Gastrocnemius medialis (tissue), 4 donors: ENCODE measurements at places on chromosomes 12 and 14. TPM values are rescaled to one million over a fixed set of nuclear protein-coding genes. Genes with fewer than 3 reads are reported as not detected.

Gene DNAH10
- total RNA-seq, result 0.18 TPM

Gene LRP1
- total RNA-seq, result 53.5 TPM

Gene DCN
- 674 TPM for total RNA-seq

DNA sequence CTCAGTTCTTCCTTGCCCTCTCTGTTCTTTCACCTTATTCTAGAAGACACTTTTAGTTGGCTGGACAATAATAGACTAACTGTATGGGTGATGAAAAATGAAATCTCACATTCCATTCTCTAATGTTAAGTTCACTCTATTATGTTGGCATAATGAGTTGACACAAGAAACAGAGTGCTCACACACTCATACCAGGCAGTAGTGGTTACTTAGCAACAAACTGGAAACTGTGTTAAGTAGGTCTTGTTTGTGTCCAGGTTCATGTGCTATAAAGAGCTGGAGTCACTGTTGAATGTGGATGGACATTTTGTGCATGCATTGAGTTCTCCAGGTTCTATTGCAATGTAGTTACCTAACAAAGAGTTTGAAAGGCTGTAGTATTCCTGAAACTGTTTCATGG lies 16.9 kb upstream of the PPP4R4 start:
- no peak for DNase-seq

DNA sequence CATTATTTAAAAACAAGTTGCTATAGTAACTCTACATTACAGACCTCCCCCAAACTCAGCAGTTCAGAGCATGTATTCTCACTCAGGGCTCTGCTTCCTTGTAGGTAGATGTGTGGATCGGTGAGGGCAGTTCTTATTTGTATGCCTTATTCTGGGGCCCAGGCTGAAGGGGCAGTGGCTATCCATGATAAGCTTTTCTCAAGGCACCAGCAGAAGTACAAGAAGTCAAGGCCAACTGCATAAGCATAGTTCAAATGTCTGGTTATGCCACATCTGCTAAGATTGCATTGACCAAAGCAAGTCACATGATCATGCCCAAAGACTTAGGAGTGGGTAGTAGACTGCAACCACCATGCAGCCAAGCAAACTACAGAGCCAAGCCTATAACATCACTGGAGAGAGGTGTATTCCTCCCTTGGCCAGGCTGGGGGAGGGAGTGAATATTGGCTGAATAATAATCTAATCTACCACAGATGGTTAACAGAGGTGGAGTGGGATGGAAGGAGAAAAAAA lies 4.6 kb downstream of the PSEN1 start:
- DNase-seq, result no peak

GRCh38 chr14:75426332-75427125 lies 1.3 kb upstream of the JDP2 start:
- DNase-seq, result no peak

GRCh38 chr12:88921434-88921833 lies 341.2 kb upstream of the KITLG start:
- no peak for DNase-seq

- no peak for DNase-seq
These were observed 113.8 kb upstream of the CCDC175 start for GRCh38 chr14:59690426-59690825.

- no peak for DNase-seq
These were observed 79.9 kb downstream of the PHLDA1 start for GRCh38 chr12:75951399-75952278.

- no peak for DNase-seq
These were observed 685.3 kb downstream of the TRHDE start for GRCh38 chr12:72957454-72957853.

DNA sequence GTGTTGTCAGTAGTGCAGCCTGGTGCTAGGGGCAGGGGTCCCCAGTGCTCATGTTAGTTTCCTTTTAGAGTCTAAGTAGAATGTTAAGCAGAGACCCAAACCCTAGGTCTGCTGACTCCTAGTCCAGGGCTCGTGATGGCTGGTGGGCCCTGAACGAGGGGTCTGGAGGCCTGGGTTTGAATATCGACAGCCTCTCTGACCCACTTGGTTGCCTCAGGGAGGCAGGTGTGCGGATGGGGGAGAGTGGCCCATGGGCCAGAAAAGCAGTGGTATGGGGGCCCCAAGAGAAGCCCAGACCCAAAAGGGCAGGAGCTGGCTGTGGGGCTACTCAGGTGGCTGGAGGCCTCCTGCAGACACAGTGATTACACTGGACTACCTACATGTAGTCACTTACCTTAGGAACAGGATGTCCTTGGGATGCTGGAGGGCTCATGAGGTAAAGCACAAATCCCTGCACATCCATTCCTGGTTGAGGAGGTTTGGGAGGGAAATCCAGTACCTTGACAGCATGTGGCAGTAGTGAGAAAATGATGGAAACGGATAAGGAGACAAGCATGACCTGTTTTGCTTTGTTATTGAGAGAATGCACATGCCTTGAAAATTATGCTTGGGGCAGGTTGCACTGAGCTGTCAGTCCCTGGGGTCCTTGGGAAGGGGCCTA lies 1.7 kb upstream of the SLC25A29 start:
- no peak for DNase-seq

GRCh38 chr14:76352639-76353281 lies 23.2 kb upstream of the ESRRB start:
- DNase-seq, result peak; percentile 37
